ENCODE measurements at places on chromosomes 2 and 18. TPM values are rescaled to one million over a fixed set of nuclear protein-coding genes. Genes with fewer than 3 reads are reported as not detected.

The SPATA3 gene
- total RNA-seq, result not detected

The CD8A gene
- not detected for total RNA-seq

The MC2R gene
- total RNA-seq, result not detected

The NCKAP1 gene
- 103 TPM for total RNA-seq

The AGXT gene
- total RNA-seq, result not detected

The FAM124B gene
- 0.06 TPM for total RNA-seq

The UGT1A4 gene
- 0.04 TPM for total RNA-seq

The LIMS3 gene
- total RNA-seq, result not detected

The TFCP2L1 gene
- total RNA-seq, result not detected

The ANKRD36C gene
- total RNA-seq, result 2.5 TPM

The ZAP70 gene
- total RNA-seq, result not detected

The ABCB11 gene
- not detected for total RNA-seq
